ENCODE measurements at places on chromosomes 12 and 14. TPM values are rescaled to one million over a fixed set of nuclear protein-coding genes. Genes with fewer than 3 reads are reported as not detected.

DNA sequence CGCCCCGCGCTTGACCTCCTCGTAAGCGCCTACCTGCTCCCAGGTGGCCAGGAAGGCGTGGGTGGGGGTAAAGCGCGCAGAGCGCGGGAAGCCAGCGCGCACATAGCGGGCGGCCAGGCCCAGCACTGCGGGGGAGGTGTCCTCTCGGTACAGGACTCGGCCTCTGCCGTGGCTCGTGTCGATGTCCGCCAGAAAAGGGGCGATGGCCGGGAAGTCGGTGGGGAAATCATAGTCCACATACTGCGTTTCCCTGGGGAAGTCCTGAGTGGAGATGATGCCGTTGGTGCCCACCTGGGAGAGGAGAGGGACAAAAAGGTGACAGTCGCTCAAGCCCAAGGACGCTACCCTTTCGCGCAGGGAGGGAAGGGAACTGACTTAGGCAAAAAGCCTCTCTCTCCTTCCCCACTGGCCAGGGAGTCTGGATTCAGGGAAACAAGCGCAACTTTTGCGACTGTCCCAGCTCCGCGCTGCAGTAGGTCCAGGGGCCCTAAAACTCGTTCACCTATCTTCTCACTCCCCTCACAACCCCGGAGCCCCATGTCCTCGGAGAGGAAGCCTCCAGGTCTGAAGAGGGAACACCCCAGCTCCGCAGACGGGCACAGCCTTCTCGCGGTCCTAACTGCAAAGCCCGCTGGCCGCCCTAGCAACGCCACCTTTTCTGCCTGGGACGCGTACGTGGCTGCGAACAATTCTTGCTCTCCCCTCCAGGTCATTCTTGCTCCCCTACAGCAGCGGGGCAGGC, 815 bp downstream of the NID2 start:
- no peak for DNase-seq

DNA sequence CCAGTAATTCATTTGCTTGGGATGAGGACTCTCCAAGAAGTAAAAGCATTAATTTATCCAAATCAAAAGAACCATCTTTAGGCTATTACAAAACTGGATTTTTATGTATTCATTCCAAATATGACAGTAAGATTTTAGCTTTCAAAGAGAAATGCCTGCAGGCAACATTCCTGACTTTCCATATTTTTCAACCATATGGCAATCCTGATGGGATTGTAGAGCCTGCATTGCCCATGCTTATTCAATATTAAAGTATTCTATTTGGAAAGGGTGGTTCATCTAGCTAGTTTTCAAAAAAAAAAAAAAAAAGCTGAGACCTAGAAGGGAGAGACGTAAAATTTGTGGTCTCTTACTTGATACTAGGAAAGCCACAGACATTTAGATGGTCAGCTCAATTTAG, 1253.7 kb downstream of the LRFN5 start:
- DNase-seq, result no peak

NDRG2 gene
- 1.3 TPM for total RNA-seq

- DNase-seq, result no peak
Observed at GRCh38 chr14:51498411-51499227, 153.1 kb upstream of the FRMD6 start.

- no peak for DNase-seq
Observed at GRCh38 chr14:82230748-82231147, 697.1 kb upstream of the SEL1L start.

- DNase-seq, result no peak
Observed at GRCh38 chr14:35121026-35121886, 534 bp downstream of the PPP2R3C start.

DNA sequence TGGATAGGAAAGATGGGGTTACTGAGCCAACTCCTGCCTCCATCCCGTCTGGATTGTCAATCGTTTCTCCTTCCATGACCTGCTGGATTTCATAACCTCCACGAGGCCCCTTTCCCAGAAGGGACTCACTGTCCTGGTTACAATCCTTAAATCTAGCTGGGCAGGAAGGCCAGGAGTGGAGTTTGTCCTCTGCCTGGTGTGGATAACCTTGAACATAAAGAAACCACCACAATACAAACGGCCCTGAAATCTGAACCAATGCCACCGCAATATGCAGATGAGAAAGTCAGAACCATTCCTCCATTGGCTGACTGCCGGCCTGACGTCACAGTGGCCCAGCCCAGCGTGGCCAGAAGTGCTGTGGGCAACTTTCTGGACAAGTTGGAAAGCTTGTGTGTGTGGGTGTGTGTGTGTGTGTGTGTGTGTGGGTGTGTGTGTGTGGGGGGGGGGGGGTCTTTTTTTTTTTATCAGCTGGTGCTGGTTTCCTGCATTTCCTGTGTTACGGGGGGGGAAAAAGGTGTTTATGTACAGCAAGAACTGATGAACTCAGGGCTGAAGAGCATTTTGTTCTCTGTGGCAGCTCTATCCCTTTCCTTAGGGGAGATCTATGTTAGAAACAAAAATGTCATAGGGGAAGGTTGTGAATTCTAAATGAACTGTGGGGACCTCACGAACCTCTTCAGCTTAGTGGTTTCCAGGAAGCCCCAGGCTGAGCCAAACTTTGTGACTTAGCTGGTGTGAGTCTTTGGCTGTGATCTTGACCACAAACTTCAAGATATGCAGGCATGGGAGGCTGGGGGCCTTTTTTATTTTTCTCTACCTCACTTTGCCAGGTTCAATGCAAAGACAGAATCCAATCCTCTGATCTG, 81.6 kb upstream of the MED13L start:
- peak; percentile 95 for DNase-seq

DNA sequence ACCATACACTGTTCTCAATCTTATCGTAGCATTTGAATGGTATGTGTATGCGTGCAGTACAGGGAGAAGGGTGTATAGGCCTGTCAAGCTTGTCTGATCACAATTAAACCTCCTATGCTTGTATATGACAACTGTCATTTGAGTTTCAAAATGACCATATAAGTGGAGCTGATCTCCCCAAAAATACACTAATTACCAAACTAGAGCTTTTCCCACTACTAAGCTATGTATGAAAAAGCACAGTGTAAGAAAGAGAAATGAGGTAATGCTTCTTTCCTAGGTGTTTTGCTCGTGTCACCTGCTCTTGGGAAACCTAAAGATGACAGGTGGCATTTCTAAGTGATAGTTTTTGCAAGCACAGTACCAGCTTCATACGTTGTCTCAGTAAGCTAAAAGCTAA, 1.1 kb upstream of the STK38L start:
- DNase-seq, result no peak

HCAR1 gene
- not detected for total RNA-seq

TMEM179 gene
- total RNA-seq, result not detected

DNAH10 gene
- total RNA-seq, result 0.17 TPM

DNA sequence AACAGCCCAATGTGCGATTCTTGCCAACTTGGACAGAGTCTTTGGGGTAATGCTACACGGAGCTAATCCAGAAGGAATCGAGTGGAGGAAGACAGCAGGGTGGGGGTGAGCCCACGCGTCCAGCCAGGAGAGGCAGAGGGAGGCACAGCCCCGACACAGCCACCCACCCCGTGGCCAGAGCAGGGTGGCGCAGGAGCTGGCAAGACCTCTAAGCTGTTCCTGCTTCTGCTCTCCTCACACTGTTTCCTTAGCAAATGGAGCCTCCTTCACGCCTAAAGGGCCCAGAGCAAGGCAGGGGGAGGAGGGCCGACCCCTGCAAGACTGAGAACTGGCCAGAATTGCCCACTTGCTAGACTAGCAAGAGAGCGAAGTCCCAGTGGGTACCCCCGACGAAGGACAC, 91.5 kb downstream of the FBXL14 start:
- no peak for DNase-seq

TUNAR gene
- total RNA-seq, result not detected

DDX47 gene
- 203 TPM for total RNA-seq

- no peak for DNase-seq
Observed at GRCh38 chr12:89320735-89321134, 31.6 kb downstream of the DUSP6 start.

GRCh38 chr14:55341781-55342180, 69.8 kb downstream of the ATG14 start:
- no peak for DNase-seq

PCED1B gene
- total RNA-seq, result 1.1 TPM

- no peak for DNase-seq
Observed at GRCh38 chr12:115320967-115321366, 637.0 kb upstream of the TBX3 start.

All from H4 (cell line).